ENCODE measurements at places on chromosomes 4 and X.

- peak; percentile 40 for DNase-seq
These were observed 6.4 kb downstream of the PPEF2 start for GRCh38 chr4:75895744-75896314.

DNA sequence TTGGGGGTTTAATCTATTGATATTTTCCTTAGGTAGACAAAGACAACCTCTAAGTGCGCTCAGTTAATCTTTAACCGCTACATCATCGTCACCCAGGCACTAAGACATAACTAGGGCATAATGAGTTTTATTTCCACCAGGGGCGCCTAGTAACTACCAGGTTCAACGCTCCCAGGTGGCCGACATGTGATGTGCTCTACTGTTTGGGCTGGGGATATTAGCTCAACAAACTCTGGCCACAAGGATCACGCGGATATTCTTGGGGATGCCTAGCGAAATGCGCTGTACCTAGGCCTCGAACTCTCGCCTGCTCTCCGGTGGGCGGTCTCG, 915 bp upstream of the RAB33B start:
- DNase-seq: peak; percentile 89

DNA sequence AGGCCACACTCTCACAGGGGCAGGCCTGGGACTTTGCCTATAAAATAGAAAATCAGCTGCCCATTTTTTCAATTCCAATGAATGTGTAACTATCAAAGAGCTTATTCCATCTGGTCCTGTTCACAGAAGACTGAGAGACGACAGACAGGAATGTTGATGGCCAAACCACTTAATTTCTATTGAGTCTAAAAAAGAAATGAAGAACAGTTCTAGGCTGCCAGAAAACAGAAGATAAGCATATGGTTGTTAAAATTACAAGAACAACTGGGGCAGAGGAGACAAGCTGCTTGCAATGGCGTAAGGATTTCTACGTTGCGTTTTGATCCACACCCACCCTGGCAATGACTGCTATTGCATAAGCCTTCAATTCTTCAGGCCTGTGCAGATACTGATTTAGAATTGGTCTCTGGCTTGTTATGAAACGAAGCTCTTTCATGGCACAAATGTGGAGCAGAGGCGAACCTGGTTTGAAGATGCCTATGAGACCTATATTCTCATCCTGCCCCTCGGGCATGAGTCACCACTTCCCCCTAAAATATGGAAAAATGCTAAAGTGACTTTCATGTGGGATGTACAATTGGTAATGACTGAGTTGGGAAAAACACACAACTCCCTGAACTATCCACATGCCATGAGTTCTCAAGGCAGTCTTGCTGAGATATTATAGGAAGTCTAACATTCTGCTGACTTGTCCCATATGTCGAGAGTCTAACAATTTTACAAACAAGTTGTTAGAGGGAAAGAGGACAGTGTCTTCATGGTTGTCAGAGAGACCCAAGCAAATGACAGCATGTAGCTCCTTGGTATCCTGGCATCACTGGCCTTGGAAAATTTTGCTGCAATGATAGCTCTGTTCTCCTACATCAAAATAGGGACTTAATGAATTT, 37.9 kb upstream of the SORBS2 start:
- DNase-seq: no peak

GRCh38 chr4:112327965-112328733, 31.0 kb downstream of the ALPK1 start:
- DNase-seq: peak; percentile 44

DNA sequence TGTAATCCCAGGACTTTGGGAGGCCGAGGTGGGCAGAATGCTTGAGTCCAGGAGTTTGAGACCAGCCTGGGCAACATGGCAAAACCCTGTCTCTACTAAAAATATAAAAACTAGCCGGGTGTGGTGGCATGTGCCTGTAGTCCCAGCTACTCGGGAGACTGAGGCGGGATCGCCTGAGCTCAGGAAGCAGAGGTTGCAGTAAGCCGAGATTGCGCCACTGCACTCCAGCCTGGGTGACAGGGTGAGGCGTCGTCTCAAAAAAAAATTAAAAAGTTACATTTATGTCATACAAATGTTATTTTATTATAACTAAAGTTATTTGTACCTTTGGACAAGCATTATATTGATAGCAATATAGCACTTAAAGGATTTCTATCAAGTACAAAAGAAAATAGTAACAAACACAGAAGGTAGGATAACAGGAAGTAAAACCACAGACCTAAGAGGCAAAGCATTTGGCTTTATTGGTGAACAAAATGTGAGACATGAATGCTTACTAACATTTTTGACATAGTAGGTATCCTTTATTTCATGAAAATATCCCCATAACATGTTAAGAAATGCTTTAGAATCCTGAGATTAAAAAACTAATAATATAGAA, 51.5 kb downstream of the TMEM165 start:
- DNase-seq: no peak

GRCh38 chrX:16140983-16141382, 17.6 kb downstream of the GRPR start:
- DNase-seq: no peak

DNA sequence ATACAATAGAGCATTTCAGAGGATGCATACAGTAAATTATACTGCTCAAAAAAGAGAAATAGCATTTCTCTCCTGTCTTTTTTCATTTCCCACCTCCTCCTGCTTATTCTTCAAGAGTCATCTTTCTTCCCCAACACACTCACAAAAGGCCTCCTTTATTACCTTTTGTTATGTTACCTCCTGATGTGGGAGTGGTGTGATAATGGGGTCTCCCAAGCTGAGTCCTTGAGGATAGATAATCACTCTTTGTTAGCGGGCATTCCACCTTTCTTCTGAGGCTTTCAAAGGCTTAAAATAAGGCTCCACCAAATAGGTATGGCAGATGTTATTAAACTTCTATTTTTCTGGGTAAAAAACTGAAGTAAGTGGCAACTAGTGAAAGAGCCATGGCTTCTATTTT, 159.8 kb downstream of the CPEB2 start:
- DNase-seq: no peak

- DNase-seq: no peak
These were observed 67.1 kb downstream of the KLHL8 start for GRCh38 chr4:87153078-87153870.

DNA sequence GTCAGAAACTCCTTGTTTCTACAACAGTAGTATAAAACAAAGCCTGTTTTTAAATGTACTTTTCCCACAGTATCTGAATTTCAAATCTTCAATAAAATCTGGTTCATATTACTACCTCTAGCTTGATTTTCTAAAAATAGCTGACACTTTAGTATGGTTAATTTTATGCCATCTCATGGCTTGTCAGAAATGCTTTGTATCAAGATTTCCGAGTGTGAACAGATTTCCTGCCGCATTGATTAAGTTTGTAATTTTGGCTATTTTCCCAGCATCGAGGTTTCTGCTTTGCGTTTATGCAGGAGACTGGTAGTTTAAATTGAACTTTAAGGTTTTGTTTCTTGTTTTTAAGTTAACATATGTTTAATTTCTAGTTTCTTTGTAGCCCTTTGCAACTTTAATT, 44.2 kb downstream of the CLCN3 start:
- DNase-seq: peak; percentile 70

DNA sequence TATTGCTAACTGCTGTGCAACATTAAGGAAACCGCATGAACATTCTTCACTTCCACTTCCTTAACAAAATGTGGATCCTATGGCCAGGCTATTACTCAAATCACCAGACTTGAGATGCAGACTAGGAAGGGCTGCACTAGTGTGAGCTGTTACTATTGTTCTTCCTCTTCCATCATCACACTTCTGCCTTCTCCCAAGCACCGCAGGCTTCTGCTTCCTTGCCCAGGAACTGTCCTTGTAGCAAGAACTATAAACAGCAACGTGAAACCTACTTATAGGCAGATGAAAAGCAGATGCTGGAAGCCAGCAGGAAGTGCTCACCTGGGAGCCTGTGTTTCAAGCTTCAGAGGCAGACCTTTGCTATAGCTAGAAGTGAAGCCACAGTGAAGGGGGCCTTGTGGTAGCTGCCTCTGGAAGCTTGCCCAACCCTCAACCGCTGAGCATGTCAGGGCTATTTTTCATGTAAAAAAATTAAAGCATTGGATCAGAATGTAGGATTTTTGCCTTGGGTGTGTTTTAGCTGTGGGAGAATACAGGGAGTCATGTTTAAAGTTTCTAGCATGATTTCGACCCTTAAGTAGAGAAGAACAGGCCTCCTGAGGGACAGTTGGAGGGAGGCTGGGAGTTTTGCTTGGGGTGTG, 43.9 kb downstream of the CLNK start:
- no peak for DNase-seq

DNA sequence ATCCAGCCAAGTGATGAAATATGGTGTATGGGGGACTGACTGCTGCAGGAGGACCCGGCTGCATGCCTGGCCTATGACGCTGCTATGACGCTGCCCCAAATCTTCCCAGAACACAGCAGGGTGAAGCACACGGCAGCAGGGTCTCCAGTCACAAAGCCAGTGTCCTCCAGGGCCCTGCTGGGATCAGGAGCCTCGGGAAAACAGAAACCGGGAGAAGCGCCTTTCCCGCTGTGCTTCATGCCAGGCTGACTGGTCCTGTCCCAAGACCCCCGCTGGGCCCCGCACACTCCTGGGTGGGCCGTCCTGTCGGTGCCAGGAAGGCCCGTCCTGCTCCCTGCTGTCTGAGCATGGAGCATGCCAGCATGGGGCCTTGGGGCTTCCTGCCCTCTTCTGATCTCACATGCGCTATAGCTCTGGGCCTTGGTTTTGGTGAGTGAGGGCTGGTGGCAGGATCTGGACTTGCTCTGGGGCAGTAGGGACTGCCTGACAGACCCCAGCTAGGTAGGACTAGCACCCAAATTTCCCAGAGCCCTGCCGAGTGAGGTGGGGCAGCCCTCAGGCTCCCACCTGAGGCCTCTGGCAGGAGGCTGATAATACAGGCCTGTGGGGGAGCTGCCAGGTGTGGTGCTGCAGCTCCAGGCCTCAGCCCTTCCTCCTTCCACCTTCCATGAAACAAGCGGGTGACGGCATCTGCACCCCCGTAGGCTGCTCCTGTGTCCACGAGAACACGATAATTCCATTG, 64.0 kb downstream of the ACOX3 start:
- no peak for DNase-seq

DNA sequence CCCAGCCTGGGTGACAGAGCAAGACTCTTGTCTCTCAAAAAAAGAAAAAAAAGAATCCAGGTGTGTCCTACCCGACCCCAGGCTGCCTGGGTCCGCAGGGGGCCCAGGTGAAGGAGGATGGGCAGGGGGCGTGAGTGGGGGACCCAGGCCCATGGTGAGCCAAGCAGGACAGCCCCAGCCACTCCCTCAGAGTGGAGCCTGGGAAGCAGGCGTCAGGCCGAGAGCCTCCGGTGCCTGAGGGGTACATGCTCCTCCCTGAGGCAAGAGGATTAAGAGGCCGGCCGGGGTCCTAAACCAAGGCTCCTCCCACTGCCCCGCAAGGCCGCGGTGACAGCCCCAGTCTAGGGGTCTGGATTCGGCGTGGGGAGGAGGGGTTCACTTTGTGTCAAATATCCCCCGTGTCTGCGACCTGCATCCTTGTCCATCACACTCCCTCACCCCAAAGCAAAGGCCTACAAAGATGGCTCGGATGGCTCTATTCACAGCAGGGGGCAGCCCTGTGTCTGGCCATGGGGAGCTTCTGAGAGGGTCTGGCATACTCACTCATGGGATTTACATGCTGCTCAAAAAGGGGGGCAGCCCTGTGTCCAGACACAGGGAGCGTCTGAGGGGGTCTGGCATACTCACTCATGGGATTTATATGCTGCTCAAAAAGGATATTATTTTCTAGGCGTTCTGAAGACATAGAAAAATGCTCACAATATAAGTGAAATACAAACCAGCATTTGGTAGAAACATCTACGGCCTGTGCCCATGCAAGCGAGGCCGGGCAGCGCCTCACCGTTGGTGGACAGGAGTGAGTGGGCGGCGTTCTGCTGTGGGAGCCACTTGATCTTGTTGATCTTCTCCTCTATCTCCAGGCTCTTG, 94.6 kb downstream of the PPP2R2C start:
- no peak for DNase-seq

DNA sequence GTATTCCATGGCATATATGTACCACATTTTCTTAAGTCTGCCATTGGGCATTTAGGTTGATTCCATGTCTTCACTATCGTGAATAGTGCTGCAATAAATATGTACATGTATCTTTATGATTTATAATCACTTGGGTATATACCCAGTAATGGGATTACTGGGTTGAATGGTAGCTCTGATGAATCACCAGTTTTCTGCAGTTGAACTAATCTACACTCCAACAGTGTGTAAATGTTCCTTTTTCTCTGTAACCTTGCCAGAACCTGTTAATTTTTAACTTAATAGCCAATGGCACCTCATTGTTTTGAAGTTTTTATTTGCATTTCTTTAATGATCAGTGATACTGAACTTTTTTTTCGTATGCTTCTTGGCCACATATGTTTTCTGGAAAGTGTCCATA, 152.5 kb downstream of the CCNG2 start:
- no peak for DNase-seq

- no peak for DNase-seq
These were observed 1047.3 kb downstream of the PCDH18 start for GRCh38 chr4:136484996-136485395.

GRCh38 chr4:76233967-76234678, 17.4 kb upstream of the FAM47E start:
- no peak for DNase-seq

GRCh38 chr4:72076562-72076961, 44.8 kb downstream of the NPFFR2 start:
- DNase-seq: no peak

GRCh38 chr4:55345980-55346850, at the start of gene SRD5A3:
Gene SRD5A3, plus strand, starts transcription at chr4:55346242. Its CDS starts 95 bp downstream, at chr4:55346337.
- peak; percentile 93 for DNase-seq

DNA sequence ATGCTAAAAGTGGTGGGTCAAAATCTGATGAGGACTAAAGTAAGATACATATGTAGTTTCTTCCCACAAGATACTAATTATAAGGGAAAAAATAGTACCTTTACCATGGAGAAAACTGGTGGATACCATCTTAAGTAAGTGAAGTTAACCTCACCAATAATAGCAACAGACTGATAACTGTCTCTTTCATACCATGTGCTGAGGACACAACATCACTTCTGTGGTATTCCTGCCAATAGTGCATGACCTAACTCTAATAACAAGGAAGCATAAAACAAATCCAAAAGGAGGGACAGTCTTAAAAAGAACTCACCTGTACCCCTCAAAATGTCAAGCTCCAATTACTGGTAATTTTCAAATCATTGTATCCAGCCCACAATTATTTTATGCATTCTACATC, 8.8 kb downstream of the UFSP2 start:
- DNase-seq: no peak

- no peak for DNase-seq
These were observed 9.0 kb downstream of the TSC22D3 start for GRCh38 chrX:107766470-107767150.

GRCh38 chr4:87977521-87978278, 2.2 kb downstream of the SPP1 start:
- DNase-seq: no peak

- DNase-seq: peak; percentile 12
These were observed 39.8 kb upstream of the TCEAL2 start for GRCh38 chrX:102085706-102086105.

DNA sequence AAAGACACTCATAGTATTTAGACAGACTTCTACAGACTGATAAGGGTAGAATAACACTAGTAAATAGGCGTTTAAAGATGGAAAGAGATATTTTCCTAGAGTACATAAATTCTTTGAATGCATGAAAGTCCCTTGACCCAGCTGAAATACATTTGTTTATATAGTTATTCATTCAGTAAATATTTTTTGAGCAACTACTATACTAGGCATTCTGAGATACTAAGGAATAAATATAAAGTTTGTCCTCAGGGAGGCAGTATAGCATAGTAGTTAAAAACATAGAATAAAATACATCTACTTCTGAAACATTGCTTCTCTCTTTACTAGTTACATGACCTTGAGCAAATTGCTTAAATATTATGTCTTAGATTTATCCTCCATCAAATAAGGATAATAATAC, 27.4 kb downstream of the HMGN5 start:
- DNase-seq: peak; percentile 29
